ENCODE measurements at places on chromosomes 1 and 21.

GRCh38 chr1:30788580-30789387 is 31.2 kb upstream of the LAPTM5 start:
- DNase-seq: no peak

DNA sequence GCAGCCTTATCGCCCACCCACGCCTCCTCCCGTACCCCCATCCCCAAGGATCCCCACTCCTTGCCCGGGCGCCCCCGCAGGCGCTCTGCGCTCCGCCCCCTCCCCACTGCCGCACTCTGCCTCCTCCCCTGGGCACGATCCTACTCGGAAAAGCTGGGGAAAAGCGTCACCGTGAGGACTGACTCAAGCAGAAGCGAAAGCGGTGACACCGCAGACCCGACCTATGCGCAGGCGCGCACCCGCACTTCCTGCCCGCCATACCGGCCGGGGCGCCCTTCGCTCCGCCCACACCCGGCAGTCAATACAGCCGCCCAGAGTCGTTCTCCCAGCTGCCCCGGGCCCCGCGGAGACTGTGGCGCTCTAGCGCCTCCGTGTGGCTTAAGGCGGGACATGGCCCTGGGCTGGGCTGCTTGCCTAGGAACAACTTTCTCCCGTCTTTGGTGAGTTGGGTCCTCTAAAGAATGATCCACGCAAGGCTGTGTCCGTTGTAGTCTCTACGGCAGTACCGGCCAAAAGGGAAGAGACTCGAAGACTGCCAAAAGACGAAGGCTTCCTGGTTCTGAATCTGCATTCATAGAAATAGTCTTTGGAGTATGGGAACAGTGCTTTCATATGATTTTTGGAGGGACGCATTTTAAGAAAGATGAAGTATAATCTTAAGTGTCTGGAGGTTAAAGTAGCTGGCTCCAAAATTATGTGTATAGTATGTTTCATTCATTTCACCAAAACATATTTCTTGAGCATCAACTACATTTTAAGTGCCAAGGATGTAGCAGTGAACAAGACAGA is at the start of gene OMA1:
Gene OMA1 (minus strand): TSS at position 207 of the 789 bp plus-strand sequence. CDS start 7,432 bp downstream, outside the sequence.
- DNase-seq: peak; percentile 86

- no peak for DNase-seq
Observed at GRCh38 chr21:42569732-42570301, 56.2 kb downstream of the SLC37A1 start.

DNA sequence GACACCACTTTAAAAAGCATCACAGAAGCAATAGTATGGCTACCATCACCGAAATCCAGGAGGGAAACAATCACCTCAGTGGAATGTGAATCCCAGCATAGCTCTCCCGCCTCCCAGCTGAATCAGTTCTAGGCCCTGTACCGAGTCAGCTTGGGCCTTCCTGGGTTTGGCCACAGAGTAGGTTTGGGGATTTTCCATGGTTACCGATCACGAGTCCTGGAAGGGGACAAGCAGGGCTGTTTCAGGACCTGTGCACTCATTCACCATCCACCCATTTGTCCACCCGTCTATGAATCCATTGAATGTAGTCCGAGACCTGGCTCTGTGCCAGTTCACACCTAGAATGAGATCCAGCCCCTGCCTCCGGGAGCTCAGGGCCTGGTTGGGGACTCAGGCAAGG is 94.2 kb downstream of the ARHGEF10L start:
- DNase-seq: no peak

- DNase-seq: no peak
Observed at GRCh38 chr1:88058205-88058604, 625.9 kb upstream of the PKN2 start.

DNA sequence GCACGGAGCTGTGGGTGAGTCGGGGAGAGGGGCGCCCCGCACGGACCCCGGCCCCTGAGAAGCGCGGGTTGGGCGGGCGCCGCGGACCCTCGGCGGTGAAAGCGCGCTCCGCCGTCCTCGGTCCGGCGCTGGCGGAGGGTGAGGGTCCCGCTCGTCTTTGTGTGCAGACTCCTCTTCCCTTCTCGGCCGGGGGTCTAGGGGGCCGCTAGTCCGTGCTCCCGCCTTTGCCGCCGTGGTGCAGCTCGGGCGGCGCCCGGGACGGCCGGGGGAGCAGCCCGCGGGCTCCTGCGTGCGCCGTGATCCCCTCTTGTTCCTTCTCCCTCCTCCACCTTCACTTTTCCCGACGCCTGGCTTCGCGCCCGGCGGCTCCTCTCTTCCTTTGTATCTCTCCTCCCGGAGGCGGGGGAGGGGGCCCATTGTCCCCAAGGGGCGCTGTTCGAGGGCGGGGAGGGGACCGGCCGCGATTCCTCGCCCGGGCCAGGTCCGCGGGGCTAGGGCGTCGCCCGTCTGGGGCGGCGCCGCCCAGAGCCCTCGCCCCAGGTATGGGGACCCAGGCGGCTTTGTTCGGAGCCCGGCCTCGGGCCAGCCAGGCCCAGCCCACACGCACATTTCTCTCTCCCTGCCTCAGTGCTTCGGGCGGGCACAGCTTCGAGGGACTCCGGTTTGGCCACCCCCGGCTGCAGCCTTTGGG is 519 bp downstream of the FNBP1L start:
- DNase-seq: no peak

GRCh38 chr1:19250629-19251304 is 557 bp downstream of the EMC1 start:
- no peak for DNase-seq

GRCh38 chr21:34930971-34931370 is 118.1 kb downstream of the RUNX1 start:
- no peak for DNase-seq

- no peak for DNase-seq
Observed at GRCh38 chr1:1355416-1355815, 2.9 kb downstream of the MXRA8 start.

DNA sequence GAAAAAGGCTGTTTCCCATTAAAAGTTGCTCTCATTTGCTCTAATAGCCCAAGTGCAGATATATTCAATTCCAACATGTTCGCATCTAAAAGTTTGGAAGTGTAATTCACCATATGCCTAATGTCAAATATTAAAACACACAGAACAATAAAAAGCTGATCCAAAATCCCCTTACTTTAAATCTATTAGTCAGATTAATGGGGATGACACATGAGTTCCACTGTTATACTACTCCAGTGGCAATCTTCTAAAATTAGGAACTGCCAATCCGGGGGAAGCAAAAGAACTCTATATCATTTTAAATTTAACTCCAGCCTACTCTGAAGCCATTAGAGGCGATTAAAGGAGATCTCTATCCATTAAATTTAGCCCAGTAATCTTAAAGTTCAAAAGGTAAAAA is 317.1 kb downstream of the NTNG1 start:
- no peak for DNase-seq

GRCh38 chr1:203714446-203714845 is 50.5 kb upstream of the LAX1 start:
- no peak for DNase-seq

DNA sequence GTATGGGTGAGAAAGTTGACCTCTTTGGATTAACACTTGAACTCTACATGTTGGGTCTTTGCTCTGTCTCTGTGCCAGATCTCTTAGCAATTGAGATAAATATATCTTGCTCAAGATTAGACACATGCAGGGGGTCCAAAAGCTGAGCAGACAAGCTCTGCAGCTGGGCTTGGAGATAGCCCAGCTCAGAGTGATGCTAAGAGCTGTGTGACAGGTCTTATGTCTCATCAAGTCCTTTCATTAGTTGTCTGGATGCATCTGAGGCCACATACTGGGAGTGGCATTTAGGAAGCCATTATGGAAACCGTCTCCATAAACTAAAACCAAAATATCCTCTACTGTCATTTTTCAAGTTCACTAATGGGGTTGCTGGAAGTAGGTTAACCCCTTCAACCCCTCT is 289.4 kb upstream of the DUSP10 start:
- no peak for DNase-seq

DNA sequence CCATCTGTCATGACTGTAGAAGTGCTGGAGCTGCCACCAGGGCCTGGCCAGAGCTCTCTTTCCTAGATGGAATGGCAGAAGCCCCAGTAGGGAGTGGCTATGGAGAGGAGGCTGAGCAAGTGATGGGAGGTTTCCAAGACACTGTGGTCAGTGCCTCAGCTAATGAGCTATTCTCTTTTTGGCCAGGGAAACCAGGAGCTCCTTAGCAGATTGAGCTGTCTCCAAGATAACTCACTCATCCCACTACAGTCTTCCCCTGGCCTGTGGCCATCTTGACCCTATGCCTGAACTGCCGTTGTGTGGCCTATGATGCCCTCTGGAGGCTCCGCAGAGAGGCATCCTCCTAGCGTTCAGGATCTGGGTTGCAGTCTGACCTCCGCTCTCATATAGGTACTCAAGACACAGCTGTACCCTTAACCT is 60.5 kb downstream of the ERI3 start:
- DNase-seq: no peak

DNA sequence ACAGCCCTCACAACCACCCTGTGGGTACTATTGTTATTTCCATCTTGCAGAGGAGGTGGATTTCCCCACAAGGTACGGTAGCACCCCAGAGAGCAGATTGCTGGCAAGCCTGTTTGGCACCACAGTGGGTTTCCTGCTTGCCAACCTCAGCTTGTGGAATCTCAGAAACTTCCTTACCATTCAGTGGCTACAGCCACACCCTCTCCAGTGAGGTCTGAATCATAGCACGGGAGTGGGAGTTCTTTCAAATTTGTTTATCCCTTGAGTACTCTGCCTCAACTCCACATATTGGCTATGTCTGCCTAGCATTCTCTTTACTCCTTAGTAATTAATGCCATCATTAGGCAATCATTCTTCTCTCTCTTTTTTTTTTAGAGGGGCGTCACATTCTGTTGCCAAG is 162.1 kb downstream of the PTPRU start:
- DNase-seq: no peak

GRCh38 chr1:172268237-172268636 is 152.2 kb upstream of the C1orf105 start:
- no peak for DNase-seq

DNA sequence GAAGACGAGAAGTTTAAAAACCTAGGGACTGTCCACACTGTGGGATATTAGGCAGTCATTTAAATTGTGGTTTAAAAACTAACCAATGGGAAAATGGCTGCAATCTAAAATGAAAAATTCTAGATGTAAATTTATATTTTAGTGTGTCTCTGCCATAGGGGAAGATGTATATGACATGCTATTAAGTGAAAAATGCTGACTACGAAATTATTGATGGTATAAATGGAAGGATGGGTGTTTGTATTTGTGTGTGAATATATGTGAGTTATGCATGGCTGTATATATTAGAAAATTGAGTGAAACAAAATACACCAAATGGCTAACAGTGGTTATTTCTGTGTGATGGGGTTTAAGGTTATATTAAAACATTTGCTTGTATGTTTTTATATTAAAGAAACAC is 260.7 kb downstream of the AJAP1 start:
- DNase-seq: no peak

- no peak for DNase-seq
Observed at GRCh38 chr1:232951180-232951579, 769 bp downstream of the NTPCR start.

DNA sequence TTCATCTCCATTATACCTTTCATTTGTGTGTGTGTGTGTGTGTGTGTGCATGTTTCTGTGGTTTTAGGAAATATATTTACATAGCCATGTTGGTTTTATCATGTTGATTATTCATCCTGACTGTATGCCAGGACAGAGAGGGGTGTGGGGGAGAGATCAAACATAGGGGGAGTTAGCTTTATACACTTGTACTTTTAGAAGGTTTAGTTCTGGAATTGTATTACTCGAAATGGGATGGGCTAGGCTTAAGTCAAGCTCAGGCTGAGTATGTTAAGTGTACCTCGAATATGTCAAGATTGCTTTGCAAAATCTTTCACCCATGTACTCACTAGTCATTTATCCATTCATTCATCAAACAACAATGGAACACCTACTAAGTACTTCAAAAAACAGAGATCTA is 123.3 kb downstream of the HMCN1 start:
- DNase-seq: no peak

GRCh38 chr1:56534130-56534651 is 45.2 kb downstream of the PLPP3 start:
- DNase-seq: no peak

DNA sequence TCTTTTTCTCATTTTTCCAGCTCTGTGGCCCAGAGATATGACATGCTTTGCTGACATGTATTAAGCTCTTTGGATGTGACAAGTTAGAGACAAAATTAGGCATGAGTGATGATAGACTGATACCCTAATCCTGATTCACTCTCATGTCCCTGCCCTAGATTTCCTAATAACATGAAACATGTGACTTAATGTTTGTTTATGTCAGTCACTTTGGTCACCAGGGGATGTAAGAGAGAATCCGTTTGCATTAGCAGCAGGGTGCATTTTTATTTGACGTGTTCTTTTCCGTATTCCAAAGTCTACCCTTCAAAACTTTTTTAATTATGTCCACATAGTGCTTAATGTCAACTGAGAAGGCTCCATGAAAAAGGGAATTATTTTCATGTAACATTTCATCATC is 192.4 kb downstream of the HMCN1 start:
- DNase-seq: no peak

- no peak for DNase-seq
Observed at GRCh38 chr1:67724928-67725560, 40.0 kb downstream of the GADD45A start.

DNA sequence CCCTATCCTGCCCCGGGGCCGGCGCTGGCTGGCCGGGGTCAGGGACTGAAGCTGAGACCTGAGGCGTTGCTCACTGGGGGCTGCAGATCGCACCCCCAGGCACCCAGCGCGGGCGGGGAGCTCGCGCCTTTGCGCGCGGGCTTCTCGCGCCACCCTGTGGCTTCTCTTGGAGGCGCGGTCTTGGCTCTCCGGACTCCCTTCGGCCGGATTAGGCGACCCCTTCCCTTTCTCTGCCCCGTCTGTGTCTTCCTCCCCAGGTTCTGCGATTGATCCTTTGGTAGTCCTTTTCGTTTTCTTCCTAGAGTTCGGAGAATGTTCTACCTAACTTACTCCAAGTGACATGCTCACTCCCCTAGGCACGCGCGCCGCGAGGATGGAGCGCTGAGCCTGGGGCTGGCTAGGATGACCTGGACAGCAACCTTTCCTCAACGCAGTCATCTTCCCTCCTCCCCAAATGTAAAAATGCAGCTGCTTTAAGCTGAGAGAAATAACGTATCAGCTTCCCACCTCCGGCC is 495 bp upstream of the NTRK1 start:
- DNase-seq: peak; percentile 44

DNA sequence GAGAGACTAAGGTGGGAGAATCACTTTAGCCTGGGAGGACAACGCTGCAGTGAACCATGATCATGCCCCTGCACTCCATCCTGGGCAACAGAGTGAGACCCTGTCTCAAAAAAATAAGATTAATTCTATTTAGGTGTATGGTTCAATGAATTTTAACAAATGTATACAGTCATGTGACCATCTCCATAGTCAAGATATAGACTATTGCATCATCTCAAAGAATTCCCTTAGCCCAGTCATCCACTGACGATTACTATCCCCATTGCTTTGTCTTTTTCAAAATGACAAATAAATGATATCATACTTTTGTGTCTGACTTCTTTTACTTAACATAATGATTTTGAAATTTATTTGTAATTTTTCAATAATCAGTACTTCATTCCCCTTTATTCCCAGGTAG is 260.0 kb downstream of the LRRC7 start:
- no peak for DNase-seq

Measured in COLO829 (cell line).